HepG2 (cell line): ENCODE measurements at places on chromosomes 12 and 14. TPM values are rescaled to one million over a fixed set of nuclear protein-coding genes. Genes with fewer than 3 reads are reported as not detected.

DNA sequence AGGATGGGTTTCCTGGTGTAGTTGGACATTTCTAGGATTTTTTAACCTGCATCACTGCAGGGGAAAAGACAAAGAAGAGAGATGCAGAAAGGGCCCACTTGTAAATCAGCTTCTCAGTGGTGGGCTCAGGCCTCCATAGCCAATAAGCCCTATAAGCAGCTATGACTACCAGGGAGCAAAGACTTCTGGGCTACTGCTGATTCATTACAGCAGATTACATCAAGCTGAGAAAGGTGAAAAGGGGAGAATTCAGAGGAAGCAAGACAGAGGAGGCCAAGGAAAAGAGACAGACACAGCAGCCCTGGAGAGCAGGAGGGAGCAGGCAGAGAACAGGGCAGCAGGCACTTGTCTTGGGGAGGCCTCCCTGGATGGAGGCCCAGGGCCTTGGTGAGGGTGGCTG, 95.2 kb downstream of the KCNA5 start:
- no peak for DNase-seq

DNA sequence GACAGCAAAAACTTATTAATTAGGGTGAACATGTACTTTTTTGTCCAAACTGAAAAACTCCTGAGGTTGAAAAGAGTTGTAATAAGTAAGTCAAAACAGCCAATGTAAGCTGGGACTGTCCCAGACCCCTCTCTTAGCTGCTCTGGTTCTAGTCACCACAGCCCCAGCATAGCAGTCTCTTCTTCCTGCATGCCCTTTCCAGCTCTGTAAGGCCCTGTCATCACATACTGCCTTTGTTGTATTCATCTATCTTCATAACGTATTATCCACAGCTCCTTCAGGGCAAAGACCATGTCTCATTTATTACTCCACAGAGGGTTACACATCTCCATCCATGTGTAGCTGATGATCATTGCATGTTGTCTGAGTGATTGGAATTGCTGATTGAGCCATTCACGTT, 56.5 kb downstream of the UTP20 start:
- no peak for DNase-seq

DNA sequence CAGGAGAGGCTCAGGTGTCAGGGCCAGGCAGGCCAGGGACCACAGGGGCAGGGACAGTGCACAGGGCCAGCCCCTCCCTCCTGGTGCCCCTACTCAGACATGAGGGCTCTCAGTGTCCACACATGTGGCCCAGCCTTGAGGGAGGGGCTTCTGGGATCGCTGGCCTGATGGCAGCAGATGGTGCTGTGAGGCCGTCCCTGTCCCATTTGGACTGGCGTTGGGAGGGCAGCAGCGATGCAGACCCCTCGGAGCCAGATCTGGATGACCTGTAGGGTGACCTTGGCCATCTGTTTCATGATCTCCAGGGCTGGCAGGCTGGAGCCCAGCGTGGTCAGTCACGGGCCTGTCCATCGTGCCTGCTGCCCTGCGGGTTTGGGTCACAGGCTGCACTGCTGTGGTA, 377.6 kb downstream of the TMEM121 start:
- no peak for DNase-seq

DNA sequence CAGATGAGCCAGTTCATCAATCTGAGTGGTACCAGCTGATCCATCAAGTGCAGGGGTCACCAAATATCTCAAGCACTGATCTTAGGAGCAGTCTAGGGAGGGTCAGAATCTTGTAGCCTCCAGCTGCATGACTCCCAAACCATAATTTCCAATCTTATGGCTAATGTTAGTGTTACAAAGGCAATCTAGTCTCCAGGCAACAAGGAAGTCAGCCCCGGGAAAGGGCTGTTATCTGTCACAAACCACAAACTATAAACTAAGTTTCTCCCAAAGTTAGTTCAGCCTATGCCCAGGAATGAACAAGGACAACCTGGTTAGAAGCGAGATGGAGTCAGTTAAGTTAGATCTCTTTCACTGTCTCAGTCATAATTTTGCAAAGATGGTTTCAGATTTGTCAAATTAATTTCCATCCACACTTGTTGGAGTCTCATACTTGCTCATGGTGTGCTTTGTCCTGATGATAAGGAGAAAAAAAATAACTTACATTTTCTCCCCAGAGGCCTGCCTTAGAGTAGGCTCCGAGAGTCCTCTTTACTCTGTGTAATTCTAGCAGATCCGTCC, 3.9 kb upstream of the ABHD4 start:
- DNase-seq = no peak

- no peak for DNase-seq
These were observed 3.3 kb upstream of the PAPLN start for GRCh38 chr14:73234029-73234428.

- DNase-seq = no peak
These were observed 29.2 kb downstream of the HSP90AA1 start for GRCh38 chr14:102057480-102058114.

- DNase-seq = no peak
These were observed 3.0 kb downstream of the ADGRD1 start for GRCh38 chr12:130956456-130957303.

DNA sequence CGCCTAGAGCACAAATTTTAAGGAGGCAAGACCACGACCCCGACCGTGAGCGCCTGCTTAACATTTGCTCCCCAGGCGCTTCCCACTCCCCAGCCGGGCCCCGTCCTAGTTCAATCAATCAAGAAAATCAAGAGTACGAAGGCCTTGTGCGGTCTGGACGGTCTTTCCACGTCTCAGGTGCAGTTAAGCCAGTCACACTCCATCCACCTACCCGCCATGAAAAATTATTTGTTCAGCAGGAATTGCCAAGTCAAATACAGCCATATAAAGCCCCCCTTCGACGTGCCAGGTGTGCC, 603 bp upstream of the LRR1 start:
- DNase-seq = no peak

- DNase-seq = no peak
These were observed 11.7 kb downstream of the RAD9B start for GRCh38 chr12:110513842-110514241.

GRCh38 chr14:21671371-21671770, 2.2 kb downstream of the OR4E1 start:
- no peak for DNase-seq

GRCh38 chr14:69720912-69721311, 46.0 kb upstream of the SRSF5 start:
- no peak for DNase-seq

KRT83 gene
- polyA plus RNA-seq = not detected in 2 replicates

APAF1 gene
- polyA plus RNA-seq = 5.6 and 6.0 TPM in 2 replicates

MGP gene
- polyA plus RNA-seq = not detected in 2 replicates

GLIPR1L2 gene
- polyA plus RNA-seq = not detected in 2 replicates

COQ5 gene
- polyA plus RNA-seq = 27.6 and 36.4 TPM in 2 replicates

ORMDL2 gene
- polyA plus RNA-seq = 24.0 and 30.2 TPM in 2 replicates
